ENCODE measurements at places on chromosomes 2 and 18. TPM values are rescaled to one million over a fixed set of nuclear protein-coding genes. Genes with fewer than 3 reads are reported as not detected.

- DNase-seq = no peak
Measured at GRCh38 chr2:212628586-212628985, 90.0 kb upstream of the ERBB4 start.

Gene RGPD3
- total RNA-seq = 0.14 TPM

Gene THADA
- 29.9 TPM for total RNA-seq

DNA sequence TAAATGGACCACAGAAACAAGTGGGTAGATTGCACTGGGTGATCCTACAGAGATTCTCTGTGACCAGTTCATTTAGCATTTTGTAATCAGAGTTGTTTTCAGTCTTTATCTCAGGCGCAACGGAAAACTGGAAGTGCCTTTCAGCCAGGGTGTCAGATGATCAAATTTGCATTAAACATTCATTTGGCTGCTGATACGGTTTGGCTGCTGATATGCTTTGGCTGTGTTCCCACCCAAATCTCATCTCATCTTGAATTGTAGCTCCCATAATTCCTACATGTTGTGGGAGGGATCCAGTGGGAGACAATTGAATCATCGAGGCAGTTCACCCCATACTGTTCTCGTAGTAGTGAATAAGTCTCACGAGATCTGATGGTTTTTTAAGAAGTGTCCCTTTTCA, 1396.1 kb upstream of the TMEFF2 start:
- DNase-seq = no peak

GRCh38 chr2:80149991-80150390, 154.6 kb downstream of the LRRTM1 start:
- no peak for DNase-seq

Gene ST6GAL2
- 15.5 TPM for total RNA-seq

Gene OR6B3
- total RNA-seq = not detected

- no peak for DNase-seq
Measured at GRCh38 chr2:189608795-189609422, 28.3 kb upstream of the SLC40A1 start.

GRCh38 chr2:44364604-44365003, 2.9 kb downstream of the CAMKMT start:
- DNase-seq = no peak

DNA sequence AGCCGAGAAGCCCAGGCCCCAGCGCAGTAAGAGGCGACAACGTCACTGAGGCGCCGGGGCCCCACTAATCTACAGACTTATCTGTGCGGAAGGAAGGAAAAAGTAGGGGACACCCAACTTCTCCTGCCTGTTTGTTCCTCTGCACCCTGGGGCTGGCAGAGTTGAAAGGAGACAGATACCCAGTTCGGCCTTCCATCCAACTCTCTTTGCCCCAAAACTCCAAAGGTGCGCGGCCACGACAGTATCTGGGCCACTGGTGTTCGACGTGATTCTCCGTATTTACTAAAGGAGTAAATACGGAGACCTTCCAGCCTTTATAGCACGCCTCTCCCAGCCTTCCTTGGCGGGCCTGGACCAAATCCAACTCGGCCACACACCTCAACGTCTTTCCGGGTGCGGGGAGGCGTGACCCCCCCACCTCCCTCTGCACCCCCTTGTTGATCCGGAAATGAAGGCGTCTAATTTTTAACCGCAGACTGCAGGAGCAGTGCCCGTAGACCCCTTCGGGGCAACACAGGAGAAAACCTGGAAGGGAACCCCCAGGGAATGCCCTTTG, 1.6 kb downstream of the SMAD7 start:
- peak; percentile 83 for DNase-seq

Gene NTSR2
- total RNA-seq = not detected

Gene LYG1
- total RNA-seq = 0.97 TPM

- no peak for DNase-seq
Measured at GRCh38 chr2:160628811-160629210, 135.2 kb upstream of the RBMS1 start.

DNA sequence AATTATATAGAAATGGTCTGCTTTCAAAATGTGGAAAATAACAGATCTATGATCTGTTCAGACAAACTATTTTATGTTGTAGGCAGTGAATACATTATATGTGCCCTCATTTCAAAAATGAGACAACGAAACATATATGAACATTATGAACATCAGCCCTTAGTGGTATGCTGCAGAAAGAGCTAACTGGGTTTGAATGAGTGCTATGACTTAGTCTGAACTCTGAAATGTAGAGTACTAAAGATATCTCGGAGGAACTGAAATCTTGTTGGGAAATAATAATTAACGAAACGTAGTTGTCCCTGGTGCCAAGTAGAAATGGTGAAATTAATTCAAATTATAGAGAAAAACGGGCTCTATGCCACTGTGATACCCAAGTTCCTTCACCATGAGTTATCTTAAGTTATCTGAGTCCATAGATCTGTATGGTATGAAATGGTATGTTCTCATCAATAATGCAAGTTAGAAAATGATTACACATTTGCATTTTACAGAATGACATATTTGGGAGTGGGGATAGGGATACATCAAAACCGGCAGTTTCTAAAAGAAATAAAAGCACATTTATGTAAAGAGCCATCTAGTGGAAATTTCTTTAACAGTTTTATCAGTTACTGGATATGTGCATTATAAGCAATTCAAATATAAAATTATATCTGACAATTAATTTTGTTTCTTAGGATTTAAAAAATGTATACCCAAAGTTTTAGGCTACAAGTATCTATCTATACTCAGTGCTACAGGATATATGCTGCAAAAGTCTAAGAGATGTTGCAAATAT, 26.7 kb downstream of the STARD6 start:
- no peak for DNase-seq

Gene TBR1
- not detected for total RNA-seq

Gene CPLX4
- not detected for total RNA-seq

- DNase-seq = peak; percentile 79
Measured at GRCh38 chr2:212831671-212832199, 293.1 kb upstream of the ERBB4 start.

DNA sequence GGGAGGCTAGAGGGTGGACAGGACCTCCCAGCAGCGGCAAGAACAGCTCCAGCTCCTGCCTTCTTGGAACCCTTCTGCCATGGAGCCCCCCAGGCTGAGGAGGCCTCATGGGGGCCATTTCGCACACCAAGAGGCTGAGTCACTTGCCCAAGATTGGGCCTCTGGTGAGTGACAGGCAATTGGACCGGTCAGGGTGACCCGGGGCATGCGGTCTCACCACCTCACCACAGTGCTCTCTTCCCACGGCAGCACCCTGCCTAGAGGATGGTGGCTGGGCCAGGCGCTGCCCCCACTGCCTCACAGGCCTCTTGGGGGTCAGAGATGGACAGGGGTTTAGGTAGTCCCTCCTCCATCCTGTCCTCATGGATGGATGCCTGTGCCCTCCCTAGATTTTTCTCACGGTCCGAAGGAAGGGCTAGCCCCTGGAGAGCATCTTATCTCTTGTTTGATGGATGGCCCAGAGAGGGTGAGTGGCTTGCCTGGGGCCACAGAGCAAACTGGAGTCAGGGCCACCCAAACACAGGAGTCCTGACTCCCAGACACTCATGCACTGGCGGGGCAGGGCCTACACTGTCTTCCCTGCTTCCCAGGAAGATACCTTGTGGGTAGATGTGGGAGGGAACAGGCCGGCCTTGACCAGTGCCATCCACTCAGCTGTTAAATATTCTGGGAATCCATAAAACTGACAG, 119.2 kb downstream of the INHBB start:
- DNase-seq = peak; percentile 58

Gene CMPK2
- total RNA-seq = 3.0 TPM

DNA sequence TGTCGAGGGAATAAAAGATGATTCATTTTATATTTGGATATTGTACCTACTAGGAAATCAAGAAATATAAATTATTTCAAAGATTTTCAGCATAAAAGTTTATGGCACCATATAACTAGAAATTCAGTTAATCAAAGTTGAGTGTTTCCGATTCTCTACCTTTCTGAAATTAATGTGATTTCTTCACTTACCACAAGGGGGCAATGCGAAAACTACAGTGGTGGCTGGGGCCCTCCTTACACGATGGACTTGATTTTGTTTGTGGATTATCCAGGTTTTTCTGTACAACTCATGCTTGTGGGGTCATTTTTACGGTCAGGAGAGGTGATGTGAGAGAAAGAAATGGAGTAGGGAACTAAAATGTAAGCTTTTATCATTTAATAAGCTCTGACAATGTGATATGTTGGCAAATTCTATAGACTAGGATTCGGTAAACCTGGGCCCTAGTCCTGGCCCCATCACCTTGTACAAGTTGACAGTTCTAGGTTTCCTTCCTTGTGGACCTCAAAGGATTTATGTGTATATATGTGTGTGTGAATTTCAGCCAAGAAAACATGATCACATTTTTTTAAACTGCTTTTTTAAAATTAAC, 47.6 kb downstream of the G6PC2 start:
- DNase-seq = no peak

Gene QPCT
- total RNA-seq = 4.3 TPM

DNA sequence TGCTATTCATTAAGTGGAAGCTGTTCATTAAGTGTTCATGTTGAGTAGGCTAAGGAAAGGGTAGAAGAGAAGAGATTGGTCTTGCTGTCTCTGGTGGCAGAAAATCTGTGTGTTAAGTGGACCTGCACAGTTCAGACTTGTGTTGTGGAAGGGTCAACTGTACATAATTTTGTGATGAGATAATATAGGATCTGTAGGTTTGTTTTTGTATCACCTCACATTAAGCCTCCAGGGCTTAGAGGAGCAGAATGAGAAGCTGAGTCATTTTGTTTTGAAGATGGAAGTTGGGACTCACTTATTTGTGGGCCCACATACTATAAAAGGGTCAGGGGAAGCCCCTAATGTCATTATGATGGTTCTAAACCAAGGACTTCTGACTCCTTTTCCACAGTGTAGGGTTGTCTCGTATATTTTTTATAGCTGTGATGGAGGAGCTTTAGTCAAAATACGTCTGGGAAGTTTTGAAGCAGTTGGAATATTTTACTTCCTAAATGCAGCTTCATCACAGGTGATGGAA, 18.2 kb downstream of the PMS1 start:
- DNase-seq = no peak

- no peak for DNase-seq
Measured at GRCh38 chr18:8081872-8082553, 514.9 kb downstream of the PTPRM start.

Gene MC4R
- total RNA-seq = not detected

DNA sequence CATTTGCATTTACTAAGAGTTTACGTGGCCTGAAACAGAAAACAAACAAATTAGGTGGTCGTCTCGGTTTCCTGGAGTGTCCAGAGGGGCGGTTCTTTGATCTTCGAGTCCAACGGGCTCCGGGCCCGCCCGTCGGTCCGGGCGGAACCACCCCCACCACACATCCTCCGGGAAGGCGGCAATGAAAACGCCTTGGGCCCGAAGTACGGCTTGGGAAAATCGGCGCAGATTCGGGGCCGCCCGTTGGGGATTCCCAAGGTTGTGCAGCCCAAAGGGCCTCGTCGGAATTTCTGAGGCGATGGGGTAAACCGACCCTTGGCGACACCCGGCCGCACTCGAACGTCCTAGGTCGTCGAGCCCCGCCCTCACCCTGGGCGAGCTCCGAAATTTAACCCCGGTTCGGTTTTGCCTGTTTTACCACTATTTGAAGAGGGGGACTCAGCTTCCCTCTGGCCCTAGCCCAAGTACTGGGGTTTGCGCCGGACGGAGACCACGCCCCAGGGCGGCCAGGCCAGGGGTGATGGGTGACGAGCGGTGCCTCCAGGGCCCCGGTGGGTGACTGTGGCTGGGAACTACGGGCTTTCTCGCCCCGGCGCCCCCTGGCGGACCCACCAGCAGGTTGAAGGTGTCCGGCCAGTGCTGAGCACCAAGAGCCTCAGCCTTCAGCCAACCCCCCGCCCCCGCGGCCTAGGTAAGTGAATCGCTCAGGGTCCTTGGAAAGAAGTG, 1.9 kb upstream of the CFAP53 start:
- peak; percentile 96 for DNase-seq

Gene DSC3
- 0.43 TPM for total RNA-seq

Gene FAM237A
- not detected for total RNA-seq

Gene TNS1
- total RNA-seq = 1,255 TPM

Gene RAB17
- 2.0 TPM for total RNA-seq

DNA sequence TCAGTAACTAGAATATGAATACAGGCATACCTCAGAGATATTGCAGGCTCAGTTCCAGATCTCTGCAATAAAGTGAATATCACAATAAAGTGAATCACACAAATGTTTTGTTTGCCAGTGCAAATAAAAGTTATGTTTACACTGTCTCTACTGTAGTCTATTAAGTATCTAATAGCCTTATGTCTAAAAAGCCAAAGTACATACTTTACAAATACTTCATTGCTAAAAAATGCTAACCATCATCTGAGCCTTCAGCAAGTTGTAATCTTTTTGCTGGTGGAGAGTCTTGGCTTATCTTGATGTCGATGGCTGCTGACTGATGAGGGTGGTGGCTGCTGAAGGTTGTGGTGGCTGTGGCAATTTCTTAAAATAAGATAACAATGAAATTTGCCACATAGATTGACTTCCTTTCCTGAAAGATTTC, 159.4 kb downstream of the MYO1B start:
- DNase-seq = no peak

Gene FOSL2
- 105 TPM for total RNA-seq

DNA sequence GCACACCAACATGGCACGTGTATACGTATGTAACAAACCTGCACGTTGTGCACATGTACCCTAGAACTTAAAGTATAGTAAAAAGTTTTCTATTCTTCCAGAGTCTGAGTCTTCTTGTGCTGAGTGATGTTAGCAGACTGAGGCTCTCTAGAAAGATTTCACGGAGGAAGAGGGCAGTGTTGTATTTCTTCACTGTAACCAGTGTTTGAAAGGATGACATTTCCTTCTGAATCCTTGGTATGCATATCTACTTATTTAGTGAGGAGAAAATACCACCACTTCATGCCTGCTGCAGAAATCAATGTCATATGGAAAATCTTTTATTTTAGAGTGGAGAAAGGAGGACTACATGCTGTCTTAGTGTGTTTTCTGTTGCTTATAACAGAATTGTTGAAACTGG, 357.1 kb downstream of the CCDC85A start:
- DNase-seq = no peak

- DNase-seq = no peak
Measured at GRCh38 chr18:22838639-22839277, 94.4 kb upstream of the RBBP8 start.

- no peak for DNase-seq
Measured at GRCh38 chr18:4750393-4751346, 295.6 kb upstream of the DLGAP1 start.

Gene OTOS
- not detected for total RNA-seq

DNA sequence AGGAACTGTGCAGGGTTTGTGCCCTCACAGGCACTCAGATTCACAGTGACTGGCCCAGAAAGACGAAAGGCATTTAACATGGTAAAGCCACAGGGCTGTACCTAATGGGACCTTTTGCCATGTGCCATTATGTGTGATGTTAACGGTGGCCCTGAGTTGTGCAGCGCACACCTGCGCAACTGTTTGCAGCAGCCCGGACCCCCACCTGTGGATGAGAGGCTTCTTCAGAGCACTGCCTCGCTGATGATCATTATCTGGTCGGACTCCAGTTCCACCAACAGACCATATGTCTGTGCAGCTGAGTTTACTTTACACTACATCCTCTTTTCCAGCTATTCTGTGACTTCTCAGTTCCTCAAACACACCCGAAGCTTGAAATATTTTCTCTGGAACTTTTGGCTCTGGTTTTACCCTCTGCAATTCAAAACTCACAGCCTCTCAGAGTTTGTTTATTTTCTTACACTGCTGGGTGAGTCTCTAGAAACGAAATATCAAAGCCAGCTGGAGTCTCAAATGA, 35.6 kb upstream of the UBE2F start:
- DNase-seq = no peak

Gene OR6B2
- total RNA-seq = not detected

Gene PIEZO2
- total RNA-seq = 4.8 TPM
